Stimulated activated CD4-positive, alpha-beta T cell treated with anti-CD3 and anti-CD28 coated beads, TNF-alpha, amount 100 ng/mL, for 48 hours (primary cell): ENCODE measurements at places on chromosomes 5 and 9.

GRCh38 chr9:691825-692400 lies 149.6 kb upstream of the DMRT1 start:
- no peak for DNase-seq

DNA sequence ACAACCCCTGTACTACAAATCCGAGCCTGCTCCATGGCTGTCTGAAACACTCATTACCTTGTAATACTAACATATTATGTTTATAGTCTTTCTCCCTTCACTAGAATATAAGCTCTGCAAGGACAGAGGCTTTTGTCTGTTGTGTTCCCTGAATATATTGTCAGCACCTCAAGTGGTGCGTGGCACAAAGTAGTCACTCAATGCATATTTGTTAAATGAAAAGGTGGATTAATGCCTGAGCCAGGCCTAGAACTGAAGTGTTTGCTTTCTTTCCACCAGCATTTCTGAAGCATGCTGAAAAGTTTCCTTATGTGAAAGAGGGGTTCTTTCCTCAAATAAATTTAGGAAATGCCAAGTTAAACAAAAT lies 36.3 kb downstream of the ELL2 start:
- DNase-seq, result no peak

DNA sequence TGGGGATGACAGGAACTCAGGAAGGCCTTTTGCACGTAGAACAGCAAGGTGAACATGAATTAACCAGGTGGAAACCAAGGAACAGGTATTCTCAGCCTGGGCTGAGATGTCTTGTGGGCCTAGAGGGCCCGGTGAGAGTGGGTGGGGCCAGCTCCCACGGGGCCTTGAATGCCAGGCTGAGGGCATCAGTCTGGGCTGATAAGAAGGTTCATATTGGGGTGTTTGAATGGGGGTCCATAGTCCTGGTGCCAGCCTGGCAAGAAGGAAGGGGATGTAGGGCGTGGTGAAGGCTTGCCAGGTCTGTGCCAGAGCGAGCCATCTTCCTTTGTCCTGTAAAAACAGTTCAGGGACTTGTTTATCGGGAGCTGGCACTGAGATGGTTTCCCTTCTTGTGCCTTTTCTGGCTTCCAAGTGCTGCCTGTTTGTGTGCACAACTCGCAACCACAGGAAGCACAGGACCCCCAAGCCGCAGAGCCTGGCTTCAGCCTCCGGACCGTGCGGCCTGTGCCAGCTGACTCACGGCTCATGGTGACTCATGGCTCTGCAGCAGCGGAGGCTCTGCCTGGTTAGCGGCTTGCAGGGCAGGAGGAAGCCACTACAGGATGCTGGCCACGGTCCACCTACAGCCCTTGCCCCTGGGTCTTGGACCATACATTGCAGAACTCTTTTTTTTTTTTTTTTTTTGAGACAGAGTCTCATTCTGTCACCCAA lies 2.4 kb downstream of the CARD19 start:
- DNase-seq, result peak; percentile 56

DNA sequence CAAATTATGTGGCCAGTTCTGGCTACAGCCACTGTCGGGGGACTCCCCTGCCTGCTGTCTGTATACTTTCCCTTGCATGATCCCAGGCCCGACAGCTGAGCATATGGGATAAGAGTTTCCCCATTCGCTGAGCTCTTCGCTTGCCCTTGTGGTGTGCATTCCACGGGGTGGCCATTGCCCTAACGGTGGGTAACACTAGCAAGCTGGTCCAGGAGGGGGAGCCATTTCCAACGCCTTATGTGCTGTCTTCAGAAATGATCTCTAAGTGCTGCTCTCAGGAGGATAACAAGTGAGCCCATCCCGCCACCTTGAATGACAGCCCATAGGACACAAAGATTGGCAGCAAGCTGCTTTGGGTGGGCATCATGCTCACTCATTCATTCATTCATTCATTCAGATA lies 190.9 kb downstream of the FSTL4 start:
- DNase-seq, result no peak

- DNase-seq, result no peak
These were observed 451.1 kb downstream of the EBF1 start for GRCh38 chr5:158648631-158649030.

GRCh38 chr9:103427696-103428095 lies 432.6 kb downstream of the CYLC2 start:
- DNase-seq, result no peak

DNA sequence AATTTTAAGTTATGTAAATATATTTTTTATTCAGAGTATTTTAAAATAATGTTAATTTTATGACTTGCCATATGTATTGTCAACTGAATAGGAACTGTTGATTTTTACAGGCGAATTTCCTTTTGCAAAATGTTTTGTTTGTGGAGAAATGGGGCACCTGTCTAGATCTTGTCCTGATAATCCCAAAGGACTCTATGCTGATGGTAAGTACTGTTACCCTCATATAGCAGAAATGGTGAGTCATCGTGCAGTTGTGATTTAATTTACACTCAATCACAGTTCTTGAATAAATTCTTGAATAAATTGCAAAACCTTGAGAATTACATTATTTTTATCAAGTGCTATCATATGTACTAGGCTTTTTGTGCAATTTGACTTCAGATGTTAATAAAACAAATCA lies 7.4 kb downstream of the ZCCHC9 start:
- DNase-seq, result no peak

- no peak for DNase-seq
These were observed 24.7 kb upstream of the NOL6 start for GRCh38 chr9:33498387-33498786.

- DNase-seq, result no peak
These were observed 399.0 kb downstream of the CDH10 start for GRCh38 chr5:24245821-24246220.

- no peak for DNase-seq
These were observed 22.5 kb downstream of the TPPP start for GRCh38 chr5:670396-671270.

GRCh38 chr9:10251490-10251889 lies 361.3 kb downstream of the PTPRD start:
- no peak for DNase-seq
